ENCODE measurements at places on chromosomes 2 and 18. TPM values are rescaled to one million over a fixed set of nuclear protein-coding genes. Genes with fewer than 3 reads are reported as not detected.
A peak's percentile ranks its signal among the peaks of the same experiment; 100 is the strongest.

DNA sequence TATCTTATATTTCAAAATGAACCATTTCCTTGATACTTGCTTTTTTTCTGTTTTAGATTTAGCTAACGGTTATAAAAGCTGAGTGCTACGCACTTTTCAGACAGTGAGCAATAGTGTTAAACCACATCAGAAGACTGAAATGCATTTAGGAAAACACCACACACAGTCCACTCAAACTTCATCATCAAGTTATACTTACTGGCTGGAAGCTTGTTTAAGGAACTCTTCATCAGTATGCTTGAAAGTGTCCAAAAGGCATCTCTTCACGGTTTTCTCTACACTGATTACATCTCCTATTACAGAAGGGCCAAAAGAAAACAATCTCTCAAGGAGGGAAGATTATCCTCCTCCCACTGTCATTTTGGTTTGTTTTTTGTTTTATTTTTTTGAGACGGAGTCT is 19.7 kb downstream of the ILKAP start:
- no peak for DNase-seq

- peak; percentile 73 for DNase-seq
Observed at GRCh38 chr2:30276455-30276911, 45.1 kb downstream of the LBH start.

CYS1 gene
- not detected for total RNA-seq

DNA sequence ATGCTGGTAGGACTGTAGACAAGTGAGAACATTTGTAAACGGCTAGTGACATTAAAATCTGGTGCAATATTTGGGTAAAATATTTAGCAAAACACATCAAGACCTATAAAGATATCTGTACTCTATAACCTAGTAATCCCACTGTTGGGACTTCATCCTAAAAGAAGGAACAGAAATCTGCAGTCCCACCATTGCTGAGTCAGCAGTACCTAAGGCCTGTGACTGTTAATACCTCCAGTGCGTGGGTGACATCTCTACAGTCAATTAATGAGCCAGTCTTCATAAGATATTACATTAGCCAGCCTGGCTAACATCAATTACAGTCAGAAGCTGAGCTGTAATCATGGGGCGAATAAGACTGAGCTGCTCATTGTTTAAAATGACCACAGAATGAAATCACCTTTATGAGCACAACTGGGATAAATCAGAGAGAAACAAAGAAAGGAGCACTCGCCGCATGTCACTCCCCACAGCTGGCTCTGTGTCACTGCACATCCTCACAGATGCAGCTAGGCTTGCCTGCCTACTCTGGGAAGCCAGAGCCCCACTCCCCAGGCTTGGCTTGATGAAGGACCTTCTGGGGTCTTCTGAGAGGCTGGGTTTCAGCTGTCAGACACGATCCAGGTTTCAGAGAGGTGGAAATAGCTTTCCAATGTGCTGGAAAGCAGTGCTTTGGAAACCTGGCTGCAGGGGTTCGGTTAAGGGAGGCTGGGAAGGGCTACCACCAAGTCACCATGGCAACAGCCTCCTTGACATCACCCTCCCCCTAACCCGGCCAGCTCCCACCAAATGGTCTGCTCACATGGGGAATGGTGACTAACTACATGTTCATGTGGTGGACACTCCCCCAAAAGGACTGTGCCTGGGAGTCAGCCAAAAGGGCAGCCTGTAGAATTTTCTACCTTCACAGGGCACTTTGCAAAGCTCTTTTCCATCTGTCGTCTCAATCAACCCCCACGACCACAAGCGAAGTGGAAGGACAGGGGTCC is 145.0 kb downstream of the ZBTB7C start:
- DNase-seq: no peak

GRCh38 chr2:164661349-164661748 is 40.1 kb upstream of the GRB14 start:
- DNase-seq: no peak

- no peak for DNase-seq
Observed at GRCh38 chr2:119684518-119684917, 5.5 kb downstream of the TMEM177 start.

DNA sequence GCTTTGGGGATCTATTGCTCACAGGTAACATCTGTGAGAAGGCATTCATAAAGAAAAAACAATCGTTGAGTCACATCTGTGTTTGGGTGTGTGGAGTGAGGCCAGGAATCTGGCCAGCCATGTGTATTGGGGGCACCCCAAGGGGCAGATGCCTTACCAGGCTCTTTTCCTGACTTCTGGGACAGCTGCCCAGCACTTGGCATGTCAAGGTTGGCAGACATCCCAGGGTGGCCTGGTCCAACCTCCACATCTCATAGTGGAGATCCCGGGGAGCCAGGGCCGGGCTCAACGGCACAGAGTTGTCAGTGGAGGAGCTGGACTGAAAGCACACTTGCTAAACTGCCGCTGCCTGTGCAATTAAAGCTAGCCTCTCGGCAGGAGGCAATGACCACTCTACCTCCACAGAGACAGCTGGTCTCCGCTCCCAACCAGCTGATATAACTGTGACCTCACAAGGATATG is 75.3 kb upstream of the MGAT4A start:
- DNase-seq: no peak

DNA sequence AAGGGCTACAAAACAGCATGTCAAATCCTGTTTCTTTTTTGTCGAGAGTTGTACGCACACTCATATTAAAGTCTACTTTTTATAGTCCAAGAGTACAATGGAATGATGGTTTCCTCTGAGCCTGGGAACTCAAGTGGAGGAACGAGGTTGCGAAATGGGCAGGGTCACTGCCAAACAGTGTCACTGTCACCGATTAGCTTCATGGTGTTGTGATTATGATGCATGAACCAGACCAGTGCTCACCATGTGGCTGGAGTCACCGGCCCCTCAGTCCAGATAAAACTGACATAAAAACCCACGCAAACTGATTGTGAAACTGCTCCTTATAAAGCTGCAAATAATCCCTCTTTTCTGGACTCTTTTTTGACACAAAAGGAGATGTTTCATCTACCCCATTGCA is 122.0 kb downstream of the COPS8 start:
- DNase-seq: no peak

GRCh38 chr2:14631406-14632040 is 994 bp upstream of the LRATD1 start:
- no peak for DNase-seq

DNA sequence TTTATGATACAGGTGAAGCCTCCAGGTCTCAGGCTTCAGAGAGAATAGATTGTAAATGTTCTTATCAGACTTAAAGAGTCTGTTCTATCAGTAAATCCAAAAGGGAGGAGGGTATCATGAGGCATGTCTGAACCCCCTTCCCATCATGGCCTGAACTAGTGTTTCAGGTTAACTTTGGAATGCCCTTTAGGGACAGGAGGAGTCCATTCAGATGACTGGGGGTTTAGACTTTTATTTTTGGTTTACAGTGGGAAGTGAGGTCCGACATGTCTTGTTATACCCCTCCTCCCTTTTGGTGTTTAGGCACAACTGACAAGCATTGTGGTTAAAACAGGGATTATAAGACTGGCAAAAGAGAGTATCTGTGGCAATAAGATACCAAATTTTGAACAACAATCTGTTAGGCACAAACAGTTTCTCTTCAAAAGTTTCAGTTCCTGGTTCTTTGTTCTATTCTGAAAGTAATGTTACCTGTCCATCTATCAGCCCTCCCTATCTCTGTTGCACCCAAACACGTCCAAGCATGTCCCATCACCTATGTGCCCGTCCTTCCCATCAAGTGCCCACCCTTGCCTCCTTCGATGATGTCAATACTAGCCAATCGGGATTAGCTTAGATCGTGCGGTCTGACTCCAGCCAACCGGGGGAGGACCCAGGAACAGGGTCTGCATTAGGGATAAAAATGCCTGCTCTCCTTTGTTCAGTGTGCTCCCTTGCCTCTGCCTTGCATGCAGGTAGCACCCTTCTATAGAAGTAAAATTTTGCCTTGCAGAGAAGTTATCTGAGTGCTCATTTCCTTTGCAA is 16.4 kb downstream of the TCF23 start:
- no peak for DNase-seq

SEMA4F gene
- total RNA-seq: 7.4 TPM

GRCh38 chr2:228352048-228352447 is 170.6 kb upstream of the SPHKAP start:
- no peak for DNase-seq

GRCh38 chr18:12839057-12839525 is 44.9 kb downstream of the PTPN2 start:
- peak; percentile 26 for DNase-seq

- DNase-seq: no peak
Observed at GRCh38 chr2:137829251-137829650, 135.0 kb upstream of the HNMT start.

DNA sequence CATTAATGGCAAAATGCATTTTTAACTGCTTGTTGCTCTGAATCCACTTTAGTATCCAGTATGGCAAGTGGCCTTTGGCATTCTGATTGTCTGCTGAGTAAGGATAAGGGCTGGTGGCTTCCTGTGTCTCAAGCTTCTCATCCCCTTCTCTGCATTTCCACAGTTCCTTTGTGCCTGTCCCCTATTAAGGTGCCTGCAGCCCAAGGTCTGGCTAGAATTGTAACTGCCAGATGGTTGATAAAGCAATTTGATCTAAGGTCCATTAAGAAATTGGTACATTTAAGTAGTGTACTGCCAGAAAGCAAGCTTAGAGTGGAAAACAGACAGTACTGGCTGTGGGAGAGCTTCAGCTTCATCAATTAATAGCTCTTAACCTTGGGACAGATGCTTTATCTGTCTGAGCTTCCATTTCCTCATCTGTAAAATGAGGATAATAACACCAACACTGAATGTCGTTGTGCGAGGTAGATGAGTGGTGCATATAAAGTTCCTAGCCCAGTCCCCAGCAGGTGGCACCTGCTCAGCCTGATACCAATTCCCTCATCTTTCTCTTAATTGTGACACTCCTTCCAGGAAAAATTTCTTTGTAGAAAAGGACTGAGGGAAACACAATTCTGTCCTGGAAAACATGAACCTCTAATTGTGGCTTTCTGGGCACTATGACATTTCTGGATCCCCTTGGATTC is 570.6 kb upstream of the GCFC2 start:
- DNase-seq: no peak

GRCh38 chr18:7822435-7823331 is 255.6 kb downstream of the PTPRM start:
- DNase-seq: peak; percentile 13

DNA sequence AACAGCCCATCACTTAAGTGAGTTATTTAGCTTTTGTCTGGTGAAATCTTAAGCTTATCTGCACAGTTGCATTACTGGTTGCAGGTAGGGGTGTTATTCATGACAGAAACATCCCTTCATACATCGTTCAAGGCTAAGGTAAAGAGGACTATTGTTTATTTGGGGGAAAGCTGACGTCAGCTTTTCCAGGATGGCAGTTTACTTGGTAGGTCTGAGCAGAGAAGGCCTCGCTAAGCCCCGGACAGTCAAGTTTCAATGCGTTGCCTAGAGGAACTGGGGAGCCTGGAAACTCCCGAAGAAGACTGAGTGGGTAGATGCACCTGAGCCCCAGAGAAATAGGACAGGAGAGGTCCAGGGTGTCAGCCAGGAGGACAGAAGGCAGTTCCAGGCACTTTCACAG is 2.2 kb downstream of the RNU4ATAC start:
- DNase-seq: no peak

LYPD1 gene
- total RNA-seq: not detected

DNA sequence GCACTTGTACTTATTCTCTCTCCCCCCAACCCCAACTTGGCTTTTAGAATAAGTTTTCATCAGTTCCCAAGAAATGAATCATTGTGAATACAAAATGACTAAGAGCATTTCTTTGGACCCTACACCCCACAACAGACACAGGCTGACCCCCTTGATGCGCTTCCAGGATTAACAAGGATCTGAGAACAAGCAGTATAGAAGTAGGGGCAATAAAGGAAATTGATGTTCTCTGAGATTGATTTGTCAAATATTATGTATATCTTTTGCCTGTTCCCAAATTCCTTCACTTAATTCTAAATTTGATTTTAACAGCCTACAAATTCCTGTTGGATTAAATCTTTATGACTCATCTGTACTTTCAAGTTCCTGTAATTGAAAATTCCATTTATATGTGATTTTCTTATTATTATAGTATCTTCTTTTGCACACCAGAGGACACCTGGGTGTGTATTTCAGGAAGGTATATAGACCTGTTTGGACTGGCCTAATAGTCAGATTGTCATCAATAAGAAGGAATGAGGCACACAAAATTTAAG is 10.2 kb upstream of the PTPN4 start:
- DNase-seq: no peak

DNA sequence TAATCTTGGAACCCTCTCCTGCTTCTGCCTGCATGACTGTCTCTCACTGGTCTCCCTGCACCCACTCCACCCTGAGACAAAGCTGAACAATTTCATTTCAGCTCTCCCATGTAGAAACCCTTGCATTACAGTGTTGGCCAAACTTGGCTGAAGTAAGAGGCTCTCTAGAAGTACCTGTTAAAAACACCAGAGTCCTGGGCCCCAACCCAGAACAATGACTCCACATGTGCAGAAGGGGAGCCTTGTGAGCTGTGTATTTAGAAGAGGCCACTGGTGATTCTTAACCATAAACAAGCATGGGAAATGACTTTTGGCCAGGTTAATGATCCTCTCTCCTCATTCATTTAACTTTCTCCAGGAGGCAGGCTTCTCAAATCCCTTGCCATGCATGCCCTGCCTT is 254.8 kb downstream of the SETBP1 start:
- no peak for DNase-seq

GRCh38 chr2:219592736-219593135 is 4.9 kb upstream of the STK11IP start:
- no peak for DNase-seq

PID1 gene
- total RNA-seq: not detected

- no peak for DNase-seq
Observed at GRCh38 chr2:196249860-196250259, 78.5 kb upstream of the STK17B start.

- DNase-seq: no peak
Observed at GRCh38 chr18:56517196-56517595, 121.2 kb downstream of the TXNL1 start.

GRCh38 chr2:28546242-28546641 is 50.4 kb downstream of the PLB1 start:
- no peak for DNase-seq

RAB6C gene
- not detected for total RNA-seq

DNA sequence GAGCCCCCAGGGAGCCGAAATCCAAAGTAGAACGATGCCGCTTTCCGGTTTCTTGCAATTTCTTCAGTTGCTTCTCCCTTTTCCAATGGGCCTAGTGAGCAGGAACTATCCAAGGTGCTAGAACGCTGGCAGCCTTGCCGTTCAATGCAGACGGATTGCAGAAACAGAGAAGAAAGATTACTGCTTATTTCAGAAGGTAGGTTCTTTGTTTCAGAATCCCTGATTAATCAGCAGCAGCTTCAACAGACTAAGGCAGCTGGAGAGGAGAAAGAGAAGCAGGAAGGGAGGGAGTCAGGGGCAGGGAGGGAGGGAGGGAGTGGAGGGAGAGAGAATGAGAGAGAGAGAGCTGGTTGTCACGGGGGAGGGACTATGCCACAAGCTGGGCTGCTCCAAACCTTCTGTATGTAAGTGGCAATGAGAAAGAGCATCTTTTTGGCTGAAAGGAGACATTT is 576 bp downstream of the NYAP2 start:
- peak; percentile 28 for DNase-seq

- peak; percentile 66 for DNase-seq
Observed at GRCh38 chr18:38940863-38941531, 1375.4 kb upstream of the CELF4 start.

- DNase-seq: no peak
Observed at GRCh38 chr2:225310745-225311144, 88.8 kb upstream of the NYAP2 start.
